ENCODE measurements at places on chromosomes 6 and 20.

GRCh38 chr20:62500237-62500864, 24.6 kb upstream of the GATA5 start:
- DNase-seq, result peak; percentile 7

DNA sequence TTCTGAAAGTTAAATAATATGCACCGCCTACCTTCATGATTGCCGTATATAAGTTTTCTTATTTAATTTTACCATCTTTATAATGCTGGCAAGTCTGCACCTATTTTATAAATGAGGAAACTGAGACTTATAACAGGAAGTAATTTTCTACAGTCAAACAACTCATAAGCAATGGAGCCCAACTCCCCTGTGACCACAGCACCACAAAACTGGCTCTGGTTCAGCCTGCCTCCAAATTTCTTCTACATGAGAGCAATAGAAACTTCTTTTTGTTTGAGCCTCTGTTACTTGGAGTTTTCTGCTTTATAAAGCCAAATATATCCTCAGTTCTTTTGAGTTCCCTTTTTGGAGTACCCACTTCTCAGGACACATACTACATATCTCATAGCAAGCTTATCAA, 131.1 kb upstream of the HSF2 start:
- DNase-seq, result no peak

DNA sequence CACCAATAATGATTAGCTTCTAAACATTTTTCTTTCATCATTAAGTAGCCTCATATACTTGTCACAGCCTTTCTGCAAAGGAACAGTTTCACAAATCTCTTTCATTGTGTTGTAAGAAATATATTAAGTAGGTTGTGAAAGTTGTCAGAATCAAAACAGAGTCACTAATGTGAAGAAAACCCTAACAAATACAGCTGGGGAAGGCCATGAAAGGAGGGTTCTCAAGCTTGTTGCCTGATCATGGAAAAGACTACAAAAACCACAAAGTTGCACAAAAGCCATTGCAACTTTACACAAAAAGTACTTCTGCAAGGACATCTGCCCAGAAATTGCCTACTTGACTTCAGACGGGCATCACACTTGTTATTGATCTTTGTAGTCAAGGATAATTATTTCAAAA, 216.1 kb downstream of the ALDH8A1 start:
- DNase-seq, result no peak

DNA sequence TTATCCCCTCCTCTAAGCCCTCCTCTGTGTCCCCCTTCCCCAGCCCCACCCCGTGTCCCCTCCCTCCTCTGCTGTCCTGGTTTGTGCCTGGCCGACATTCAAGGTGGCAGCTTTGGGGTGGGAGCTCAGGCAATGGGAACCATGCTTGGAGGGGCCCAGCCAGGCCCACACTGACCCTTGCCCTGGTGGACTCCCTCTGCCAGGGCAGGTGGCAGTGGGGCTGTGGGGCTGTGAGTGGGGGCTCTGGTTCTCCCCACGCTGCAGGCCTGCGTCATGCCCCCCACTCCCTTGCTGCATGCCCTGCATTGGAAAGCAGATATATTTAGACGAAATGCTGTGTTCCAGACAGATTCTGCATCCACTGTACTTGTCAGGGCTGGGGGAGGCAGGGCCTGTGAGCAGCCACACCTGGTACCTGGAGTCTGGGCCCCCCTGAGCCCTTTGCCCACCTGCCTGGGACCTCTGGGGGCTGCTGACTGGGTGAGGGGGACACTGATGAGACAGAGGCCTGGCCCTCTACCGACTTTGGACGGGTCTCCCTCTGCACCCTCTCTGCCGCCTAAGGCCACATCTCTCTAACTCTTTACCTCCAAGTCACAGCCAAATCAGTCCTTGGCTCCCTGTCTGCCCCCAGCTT, 14.2 kb downstream of the DLGAP4 start:
- DNase-seq, result no peak

GRCh38 chr6:125406741-125407140, 105.0 kb upstream of the HDDC2 start:
- no peak for DNase-seq

DNA sequence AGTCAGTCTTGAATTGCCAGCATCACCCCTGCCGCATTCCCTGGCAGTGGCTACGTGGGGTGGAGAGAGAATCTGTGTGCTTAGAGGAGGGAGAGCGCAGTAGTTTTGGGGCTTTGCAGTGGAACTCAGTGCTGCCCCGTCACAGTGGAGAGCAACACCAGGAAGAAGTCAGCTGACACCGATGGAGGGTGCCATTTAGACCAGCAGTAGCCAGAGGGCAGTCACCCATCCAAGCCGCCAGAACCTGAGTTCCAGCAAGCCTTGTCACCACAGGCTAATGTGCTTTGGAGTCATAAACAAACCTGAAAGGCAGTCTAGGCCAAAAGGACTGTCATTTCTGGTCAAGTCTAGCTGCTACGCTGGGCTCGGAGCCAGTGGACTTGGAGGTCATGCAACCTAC, 22.0 kb upstream of the PERP start:
- no peak for DNase-seq

DNA sequence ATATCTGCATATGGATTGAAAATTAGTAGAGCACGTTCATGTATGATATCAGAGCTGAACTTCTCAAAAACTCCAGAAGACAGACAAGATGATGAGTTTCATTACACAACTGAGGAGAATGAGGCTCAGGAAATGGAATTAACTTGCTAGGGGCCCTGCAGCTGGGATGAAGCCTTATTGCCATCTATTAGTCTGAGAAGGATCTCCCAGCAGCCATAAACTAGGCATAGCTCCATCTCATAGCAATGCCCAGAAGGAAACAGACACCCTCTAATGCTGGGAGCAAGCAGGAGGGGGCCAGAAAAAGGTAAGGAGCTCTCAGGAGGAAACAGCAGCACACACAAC, 18.0 kb downstream of the TFEB start:
- no peak for DNase-seq

DNA sequence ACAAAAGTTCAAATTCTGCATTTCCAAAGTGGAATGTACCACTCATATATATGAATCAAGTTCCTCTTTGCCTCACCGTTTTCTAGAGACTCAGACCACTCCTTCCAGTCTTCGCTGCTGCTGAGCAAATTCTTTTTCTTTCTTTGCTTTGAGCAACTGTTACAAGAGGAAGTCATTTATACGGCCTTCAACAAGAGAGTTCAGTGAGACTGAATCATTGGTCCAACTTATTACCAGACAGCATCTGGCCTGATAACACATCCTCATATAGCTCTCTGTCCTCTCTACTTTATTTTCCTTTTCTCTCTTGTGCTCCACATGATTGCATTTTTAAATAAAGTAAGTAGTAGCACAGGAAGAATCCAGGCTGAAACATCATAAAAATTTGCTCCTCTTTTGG, 652.7 kb downstream of the PHF3 start:
- DNase-seq, result no peak

GRCh38 chr6:53725791-53726575, 60.4 kb upstream of the KLHL31 start:
- peak; percentile 21 for DNase-seq

- DNase-seq, result no peak
Observed at GRCh38 chr20:10443936-10444335, 8.8 kb downstream of the SLX4IP start.

DNA sequence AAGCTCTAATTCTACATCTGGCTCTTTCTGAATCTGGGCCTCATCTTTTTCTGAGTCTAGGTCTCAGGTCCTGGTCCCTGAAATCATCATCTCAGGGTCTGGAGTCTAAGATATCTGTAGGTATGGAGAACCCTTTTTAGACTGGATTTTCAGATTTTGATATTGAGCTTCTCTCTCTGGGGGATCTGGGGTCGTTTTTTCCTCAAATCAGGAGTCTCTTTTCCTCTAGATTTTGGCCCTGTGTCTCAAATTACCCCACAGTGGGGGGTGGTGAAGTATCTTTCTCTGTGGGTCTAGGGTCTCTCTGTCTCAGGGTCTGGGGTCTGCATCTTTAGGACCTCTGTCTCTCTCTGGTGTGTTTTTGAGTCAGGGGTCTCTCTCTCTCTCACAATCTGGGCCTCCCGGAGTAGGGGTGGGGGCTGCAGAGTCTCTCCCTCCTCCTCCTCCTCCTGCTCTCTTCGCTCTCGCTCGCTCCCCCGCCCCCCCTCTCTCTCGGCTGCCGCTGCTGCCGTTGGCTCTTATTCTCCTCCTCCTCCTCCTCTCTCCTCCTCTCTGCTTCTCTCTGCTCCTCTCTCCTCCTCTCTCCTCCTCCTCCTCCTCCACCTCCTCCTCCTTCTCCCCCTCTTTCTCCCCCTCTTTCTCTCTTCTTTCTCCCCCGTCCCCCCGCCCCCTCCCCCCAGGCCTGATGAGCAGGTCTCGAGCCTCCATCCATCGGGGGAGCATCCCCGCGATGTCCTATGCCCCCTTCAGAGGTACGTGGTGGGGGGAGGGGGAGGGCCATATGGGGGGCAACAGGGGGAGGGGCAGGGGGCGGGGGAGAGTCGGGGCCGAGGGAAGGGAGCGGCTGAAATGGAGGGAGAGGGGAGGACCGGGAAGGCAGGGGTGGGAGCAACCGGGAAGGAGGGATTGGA, at the start of gene SYNGAP1:
TSS of gene SYNGAP1 (plus strand) at position 486 of the 911 bp plus-strand sequence. CDS start at position 686, 200 bp downstream.
- no peak for DNase-seq

- DNase-seq, result no peak
Observed at GRCh38 chr20:8523684-8524083, 391.6 kb downstream of the PLCB1 start.

DNA sequence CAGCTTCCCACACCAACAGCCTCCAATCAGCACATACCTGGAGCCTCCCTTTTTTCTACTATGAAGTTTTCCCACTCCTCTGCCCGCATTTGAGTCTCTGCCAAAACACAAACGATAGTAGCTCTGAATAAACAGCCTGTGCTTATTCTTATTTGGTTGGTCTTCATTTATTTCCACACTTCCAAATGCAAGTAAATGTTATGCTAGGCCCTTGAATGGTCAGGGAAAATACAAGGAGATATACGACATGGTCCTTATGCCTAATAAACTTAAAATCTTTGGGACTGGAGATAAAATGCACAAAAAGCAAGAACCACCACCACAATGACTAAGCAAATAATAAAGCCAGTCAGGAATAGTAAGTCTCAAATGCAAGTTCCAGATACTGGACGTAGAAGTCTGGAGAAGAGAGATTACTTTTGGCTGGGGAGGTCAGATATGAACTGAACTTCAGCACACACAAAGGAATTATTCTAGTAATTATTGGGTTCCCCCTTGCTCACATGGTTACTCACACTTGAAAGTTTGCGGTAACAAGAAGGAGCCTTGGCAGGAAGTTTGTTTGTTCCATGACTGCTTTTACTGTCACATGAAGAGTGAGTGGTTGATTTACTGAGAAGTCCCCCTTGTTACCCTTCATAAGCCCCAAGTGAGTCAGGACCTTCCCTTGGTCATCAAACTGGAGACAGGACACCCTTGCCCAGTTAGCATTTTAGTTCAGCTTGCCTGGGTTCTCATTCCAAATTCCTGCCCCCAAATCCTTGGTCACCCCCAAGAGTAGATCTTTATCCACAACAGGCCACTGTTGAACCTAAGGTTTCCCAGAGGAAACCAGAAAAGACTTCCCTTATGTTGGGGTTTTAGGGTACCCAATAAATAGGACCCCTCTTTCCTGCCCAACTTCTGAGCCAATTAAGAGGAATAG, 511.2 kb upstream of the JARID2 start:
- DNase-seq, result peak; percentile 57

DNA sequence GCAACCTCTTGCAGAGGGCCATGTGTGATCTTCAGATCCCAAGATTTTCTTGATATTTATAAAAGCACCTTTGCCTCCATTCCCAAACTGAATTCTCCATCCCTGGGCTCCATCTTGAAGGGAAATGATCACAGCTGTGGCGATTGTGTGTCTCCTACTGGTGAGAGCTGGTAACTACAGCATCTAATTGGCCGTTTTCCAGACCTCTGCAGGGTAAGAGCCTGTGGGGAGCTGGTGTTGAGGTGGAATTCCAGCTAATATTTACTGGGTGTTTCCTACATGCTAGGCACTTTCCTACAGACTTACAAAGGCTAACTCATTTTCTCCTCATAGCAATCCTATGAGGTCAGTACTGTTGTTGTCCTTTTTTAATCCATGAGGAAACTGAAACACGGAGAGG, 59.2 kb upstream of the FNDC1 start:
- DNase-seq, result no peak

DNA sequence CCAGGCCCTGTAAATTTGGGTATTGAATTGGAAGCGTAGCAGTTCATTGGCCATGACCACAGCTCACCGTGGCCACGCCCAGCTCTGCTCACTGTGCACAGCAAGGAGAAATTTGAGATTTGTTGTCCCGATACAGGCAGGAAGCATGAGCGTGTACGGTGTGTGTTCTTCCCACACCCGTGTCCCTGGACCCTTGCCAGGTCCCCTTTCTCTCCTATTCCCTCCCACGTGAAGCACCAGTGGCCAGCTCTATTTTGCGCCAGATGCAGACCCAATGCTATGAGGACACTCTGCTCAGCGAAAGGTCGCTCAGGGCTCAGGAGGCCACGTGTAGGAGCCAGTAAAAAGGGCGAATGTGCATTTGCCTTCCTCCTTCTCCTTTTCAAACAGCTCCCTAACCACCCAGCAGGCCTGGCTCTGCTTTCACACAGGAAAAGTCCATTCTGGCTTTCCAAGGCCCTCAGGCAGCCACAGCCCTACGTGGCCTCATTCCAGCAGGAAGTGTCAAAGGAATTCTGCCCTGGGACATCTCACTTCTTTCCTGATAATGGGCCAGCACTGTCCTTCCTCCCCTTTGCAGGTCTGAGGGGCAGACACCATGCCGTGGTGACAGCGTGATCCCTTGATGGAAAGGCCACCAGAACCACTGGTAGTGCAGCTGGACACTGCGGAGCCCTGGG, 499.2 kb upstream of the CDH4 start:
- DNase-seq, result no peak

Data from kidney epithelial cell (primary cell).